Stimulated activated CD4-positive, alpha-beta T cell treated with anti-CD3 and anti-CD28 coated beads, TNF-alpha, amount 100 ng/mL, for 1 hour (primary cell): ENCODE measurements at places on chromosomes 6 and 20.

GRCh38 chr20:33853507-33853813, 42.3 kb downstream of the CHMP4B start:
- no peak for DNase-seq

DNA sequence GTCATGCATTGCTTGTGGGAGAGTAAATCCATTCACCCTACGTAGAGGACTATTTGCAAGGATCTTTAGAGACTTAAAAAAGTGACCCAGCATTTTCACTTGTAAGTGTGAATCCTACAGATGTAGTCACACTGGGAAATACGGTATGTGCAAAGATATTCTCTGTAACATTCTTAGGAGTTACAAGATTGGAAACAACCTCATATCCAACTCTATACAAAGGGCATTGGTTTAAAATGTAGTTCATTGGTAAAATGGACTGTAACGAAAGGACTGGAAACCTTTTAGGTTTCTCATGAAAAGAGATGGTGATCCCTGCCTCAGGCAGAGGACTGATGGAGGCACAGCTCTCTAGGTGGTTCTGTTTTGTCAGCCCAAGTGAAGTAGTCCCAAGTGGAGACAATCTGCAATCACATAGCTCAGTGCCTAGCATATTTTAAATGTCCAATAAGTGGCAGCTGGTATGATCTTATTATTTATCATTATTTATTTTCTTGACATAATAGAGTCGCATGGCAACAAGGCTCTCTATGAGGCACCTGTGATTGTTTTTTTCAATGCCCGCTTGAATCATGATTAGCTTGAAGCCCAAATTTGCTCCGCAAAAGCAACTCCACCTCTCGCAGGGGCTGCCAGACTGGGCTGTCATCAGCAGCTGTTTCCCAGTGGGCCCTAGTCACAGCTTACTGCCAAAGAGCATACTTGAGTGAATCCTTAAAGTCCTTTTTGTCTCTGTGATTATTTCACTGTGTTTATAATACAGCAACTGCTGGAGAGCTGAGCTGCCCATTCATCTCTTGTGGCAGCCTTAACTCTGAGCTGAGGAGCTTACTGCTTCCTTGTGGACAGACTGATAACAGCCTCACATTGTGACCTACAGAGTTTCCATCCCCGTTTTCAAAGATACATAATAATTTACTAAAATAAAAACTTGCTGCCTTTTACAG, 19.8 kb upstream of the ENPP1 start:
- DNase-seq = no peak

GRCh38 chr20:9886227-9886626, 47.4 kb upstream of the PAK5 start:
- DNase-seq = no peak

GRCh38 chr6:89828988-89829471, 650 bp upstream of the CASP8AP2 start:
- no peak for DNase-seq

DNA sequence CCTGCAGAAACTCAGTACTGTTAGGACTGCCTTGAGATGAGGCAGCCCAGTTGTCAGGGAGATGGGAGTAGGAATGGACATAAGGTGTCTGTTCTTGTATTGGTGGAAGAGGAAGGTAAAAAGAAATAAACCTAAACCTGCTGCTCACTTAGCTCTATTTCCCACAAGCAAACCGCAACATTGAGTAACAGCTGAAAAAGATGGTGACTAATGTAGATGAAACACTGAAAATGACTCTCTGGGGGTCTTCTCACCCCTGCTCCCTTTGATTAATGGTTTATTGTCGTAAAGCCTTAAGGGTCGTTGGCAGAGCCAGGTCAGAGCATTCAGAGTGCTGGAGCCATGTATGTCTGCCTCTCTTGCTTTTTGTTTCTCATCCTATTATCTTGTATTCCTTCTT, 87.5 kb downstream of the FOXO3 start:
- DNase-seq = no peak

DNA sequence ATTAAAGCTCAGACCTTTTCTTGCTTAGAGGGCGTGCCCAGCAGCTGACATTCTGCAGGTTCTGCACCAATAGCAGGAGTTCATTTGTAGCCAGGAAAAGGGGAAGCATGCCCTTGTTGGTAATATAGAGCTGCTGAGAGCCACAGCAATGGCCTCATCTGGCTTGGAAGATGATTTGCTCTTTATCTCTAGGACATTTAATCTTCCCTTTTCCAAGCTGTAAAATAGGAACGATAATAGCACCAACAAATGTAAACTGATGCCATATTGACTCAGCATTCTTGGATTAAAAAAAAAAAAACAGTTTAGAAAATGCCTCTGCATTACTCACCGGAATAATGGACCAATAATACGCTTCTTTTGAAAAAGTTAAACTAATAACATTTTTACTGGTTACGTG, 93.4 kb upstream of the SLC2A12 start:
- no peak for DNase-seq

DNA sequence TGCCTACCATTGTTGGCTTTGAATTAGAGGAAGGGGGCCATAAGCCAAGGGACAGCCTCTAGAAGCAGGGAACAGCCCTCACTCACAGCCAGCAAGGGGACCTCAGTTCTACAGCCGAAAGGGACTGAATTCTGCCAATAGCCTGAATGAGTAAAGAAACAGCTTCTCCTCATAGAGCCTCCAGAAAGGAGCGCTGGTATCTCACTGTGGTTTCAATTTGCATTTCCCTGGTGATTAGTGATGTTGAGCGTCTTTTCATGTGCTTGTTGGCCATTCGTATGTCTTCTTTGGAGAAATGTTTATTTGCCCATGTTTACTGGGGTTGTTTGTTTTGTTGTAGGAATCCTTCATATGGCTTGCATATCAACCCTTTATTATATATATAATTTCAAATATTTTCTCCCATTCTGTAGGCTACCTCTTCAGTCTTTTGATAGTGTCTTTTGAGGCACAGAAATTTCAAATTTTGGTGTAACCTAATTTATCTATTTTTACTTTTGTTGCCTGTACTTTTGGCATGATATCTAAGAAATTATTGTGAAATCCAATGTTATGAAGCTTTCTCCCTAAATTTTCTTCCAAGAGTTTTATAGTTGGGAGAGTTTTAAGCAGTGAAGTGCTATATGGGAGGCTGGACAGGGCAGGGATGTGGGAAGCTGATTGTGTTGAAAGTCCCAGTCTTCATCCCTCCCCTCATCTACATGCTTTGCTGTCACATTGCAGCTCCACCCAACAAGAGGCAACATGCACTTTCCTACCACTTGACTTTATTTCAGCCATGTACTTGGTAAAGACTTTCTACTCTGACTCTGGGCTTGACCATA, 82.3 kb upstream of the SHLD1 start:
- DNase-seq = no peak

- DNase-seq = no peak
Measured at GRCh38 chr6:168196881-168197635, 118.0 kb upstream of the FRMD1 start.
